D721Med (cell line): ENCODE measurements at places on chromosomes 13 and 19.

DNA sequence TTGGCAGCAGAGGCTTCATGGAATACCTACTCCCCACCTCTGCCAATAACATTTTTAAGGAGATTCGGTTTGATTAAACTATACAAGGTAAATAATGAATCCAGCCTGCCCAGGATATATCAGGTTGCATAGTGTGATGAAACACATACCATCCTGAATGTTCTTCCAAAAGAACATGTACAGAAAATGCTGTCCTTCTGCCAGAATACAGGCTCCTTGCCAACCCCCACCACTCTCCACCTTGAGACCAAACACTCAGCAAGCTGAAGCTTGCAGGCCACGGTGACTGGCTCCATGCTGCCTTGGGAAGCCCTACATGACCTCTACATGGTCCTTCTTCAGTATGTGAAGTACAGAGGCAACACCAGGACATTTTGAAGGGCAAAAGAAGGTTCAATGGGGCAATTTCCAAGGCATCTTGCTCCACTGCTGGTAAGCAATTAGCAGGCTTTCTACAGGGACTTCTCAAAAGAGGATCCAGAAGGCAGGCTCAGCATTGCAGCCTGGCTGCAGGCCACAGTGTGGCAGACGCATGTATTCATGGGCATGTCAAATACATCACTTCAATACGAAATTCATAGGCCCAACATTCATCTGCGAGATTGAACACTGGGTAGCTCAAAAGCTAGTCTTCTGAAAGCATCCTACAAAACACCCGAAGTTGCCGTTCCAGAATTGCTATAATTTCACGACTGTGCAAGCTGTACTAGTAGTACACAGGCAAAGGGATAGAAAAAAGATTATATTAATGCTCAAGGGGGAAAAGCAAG is 62.4 kb upstream of the SERP2 start:
- no peak for DNase-seq

GRCh38 chr13:95117092-95117491 is 184.2 kb downstream of the ABCC4 start:
- no peak for DNase-seq

DNA sequence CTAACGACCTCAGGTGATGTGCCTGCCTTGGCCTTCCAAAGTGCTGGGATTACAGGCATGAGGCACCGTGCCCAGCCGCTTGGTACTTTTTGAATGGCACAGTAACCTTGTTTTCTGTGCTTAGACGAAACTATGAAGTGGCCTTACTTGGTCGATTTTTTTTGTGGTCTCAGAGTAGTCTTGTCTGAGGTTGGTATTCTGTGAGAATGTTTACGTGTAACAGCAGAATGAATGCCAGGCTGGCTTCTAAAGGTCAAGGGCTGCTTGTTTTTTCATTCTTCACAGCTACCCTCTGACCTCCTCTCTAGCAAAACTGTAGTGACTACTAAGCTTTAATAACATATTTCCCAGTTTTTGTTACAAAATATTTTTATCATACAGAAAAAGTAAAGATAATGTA is 313.3 kb downstream of the GPC6 start:
- DNase-seq: no peak

DNA sequence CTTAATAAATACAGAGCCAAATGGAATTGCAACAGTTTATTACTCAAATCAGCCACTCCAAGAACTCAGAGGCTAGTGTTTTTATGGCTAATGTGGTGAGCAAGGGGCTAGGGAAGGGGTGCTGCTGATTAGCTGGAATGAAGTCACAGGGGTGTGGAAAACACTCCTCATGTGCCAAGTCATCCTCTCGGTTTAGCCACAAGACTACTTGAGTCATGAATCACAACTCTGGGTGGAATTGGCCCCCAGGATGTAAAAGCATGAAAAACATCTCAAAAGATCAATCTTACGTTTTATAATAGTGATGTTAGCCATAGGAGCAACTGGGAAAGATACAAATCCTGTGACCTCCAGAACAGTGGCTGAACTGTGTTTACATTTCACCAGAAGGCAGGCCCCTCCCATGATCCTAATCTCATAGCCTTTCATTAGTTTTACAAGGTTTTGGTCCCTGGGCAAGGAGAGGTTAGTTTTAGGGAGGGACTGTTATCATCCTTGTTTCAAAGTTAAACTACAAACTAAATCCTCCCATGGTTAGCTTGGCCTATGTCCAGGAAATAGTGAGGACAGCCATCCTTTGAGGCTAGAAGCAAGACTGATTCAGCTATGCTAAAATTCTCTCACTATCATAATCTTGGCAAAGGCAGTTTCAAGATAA is 2020.1 kb upstream of the PCDH20 start:
- no peak for DNase-seq

DNA sequence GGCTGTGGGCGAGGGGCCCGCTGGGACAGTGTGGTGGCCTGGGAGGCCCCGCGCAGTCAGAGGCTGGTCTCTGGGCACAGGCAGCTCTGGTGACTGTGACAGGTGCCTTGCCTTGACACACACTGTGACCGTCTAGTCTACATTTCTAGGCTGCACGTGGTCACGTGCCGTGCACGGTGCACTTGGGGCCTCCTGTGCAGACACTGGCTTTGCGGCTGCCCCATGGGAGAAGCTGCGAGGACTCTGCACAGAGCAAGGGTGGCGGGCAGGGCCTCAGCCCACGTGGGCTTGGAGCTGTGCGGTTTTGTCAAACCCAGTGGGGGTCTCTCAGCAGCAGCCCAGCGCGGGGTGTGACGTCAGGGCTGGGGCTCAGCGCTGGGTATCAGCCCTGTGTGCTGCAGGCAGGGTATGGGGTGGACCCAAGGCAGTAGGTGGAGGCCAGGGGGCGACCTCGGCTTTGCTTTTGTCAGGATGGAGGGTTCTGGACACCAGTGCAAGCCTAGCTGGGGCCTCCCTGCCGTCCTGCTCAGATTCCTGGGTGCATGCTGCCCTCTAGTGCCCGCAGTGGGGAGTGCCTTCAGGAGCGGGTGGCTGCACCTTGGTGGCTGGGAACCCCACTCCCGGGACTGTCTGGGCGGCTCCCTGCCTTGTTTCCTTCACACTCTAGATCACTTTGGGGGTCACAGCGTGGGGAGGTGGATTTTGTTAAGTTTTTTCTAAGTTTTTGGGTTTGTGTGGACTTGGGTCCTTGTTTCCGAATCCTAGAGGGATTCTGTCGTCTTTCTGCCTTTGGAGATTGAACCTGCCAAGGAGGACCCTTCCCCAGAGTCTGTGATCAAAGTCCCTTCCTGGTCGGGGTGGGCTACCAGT is 62.6 kb downstream of the KDM4B start:
- peak; percentile 90 for DNase-seq

DNA sequence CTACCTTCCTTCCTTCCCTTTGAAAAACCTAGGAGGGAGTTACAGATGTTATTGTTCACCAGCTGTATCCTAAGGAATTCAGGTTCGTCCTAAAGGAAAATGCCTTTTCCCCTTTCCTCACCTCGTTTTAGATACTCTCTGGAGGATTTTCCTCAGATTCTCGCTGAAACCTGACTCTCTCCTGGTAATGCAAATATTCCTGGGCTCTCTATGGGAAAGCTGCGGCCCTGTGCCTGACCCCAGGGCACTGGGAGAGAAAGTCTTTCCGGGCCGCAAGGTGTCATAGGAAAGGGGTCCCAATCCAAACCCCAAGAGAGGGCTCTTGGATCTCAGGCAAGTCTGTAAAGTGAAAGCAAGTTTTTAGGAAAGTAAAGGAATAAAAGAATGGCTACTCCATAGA is 13.1 kb upstream of the OR1M1 start:
- no peak for DNase-seq

- DNase-seq: peak; percentile 87
These were observed 54.0 kb downstream of the GNG7 start for GRCh38 chr19:2648528-2648937.

DNA sequence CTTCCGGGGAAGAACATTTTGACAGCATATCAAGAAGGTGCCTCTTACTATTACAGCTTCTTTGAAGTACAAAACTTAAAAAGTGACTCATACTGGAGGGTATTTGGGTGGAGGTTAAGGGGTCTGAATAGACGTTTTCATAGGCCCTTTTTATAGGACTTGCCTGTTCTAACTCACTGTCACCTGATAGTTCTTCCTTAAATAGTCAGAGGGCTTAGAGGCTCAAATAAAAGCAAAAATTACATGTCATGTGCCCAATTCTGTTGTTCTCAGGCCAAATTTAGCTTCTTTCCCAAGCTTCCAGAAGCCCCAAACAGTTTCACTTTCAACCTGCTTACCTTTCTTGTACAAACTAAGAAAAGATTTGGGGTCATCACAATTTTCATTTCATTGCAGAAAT is 16.1 kb upstream of the SLC46A3 start:
- DNase-seq: no peak

DNA sequence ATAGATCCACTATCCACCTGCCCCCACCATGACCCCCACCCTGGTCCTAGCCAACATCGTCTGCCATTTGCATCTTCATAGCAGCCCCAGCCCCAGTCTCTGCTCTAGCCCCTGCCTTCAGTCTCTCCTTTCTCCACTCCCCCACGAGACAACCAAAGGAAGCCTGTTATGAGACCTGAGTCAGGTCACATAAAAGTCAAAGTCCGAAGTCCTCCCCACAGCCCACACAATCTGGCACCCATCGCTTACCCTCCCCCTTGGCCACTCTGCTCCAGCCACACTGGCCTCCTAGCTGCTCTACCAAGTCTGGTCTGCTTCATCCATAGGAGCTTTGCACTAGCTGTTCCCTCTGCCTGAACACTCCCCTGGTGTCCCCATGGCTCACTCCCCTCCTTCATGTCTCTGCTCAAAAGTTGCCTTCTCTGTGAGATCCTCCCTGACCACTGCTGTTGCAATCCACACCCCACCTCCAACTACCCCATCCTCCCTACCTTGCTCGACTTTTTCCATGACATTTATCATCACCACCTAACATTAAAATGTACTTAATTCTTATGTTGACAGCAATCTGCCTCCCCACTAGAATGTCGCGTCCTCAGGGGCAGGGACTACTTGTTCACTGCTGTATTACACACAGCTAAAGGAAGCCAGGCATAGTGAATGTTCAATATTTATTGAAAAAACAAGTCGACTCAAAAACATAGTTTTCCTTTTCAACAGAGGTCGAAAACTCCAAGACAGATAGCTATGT is 1.2 kb upstream of the PLEKHG2 start:
- no peak for DNase-seq

- DNase-seq: peak; percentile 73
These were observed 15.4 kb downstream of the ANKRD24 start for GRCh38 chr19:4197625-4198466.

- DNase-seq: no peak
These were observed 4.9 kb upstream of the OR10H2 start for GRCh38 chr19:15722956-15723355.

- DNase-seq: no peak
These were observed 338.0 kb downstream of the TEX29 start for GRCh38 chr13:111658145-111659100.

DNA sequence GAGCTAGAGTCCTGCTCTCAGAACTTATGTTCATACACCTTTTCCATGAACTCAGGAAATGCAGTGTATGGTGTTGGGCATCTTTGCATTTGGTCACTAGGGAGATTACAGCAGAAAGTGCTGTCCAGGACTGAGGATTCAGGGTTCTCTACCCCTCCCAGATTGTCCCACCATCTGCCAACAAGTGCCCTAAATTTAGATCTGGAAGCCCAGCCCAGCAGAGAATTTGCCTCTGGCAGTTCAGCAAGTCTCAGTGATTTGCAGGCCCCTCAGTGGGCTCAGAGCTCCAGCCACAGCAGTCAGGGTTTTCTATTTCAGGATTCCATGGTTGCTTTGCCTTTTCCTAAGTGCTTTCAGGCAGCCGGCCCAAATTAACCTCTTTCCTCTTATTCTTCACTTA is 23.4 kb downstream of the CNFN start:
- DNase-seq: no peak

- DNase-seq: no peak
These were observed 40.9 kb upstream of the PSG9 start for GRCh38 chr19:43310221-43310620.

GRCh38 chr13:52070929-52071523 is 46.5 kb downstream of the UTP14C start:
- no peak for DNase-seq

GRCh38 chr19:45990113-45990728 is 5.0 kb upstream of the CCDC61 start:
- no peak for DNase-seq

DNA sequence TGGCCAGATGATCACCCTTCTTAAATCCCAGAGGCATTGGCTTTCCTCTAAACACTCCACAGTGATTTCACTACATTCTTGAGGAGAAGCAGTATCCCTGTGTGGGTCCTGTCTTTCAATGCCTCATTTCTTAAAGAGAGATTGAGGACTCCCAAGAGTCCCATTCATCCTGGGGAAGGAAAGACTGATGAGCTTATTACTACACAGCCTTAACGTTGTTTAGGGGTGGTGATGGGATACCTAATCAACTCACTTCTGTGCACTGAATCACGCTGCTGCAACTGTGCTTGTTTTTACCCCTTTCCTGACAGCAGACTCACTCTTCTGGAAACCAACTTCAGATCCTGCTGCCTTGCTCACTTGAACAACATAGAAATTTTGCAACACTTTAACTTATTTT is 203.1 kb downstream of the RGCC start:
- no peak for DNase-seq

- DNase-seq: no peak
These were observed 194.8 kb downstream of the TEX29 start for GRCh38 chr13:111515307-111515617.

GRCh38 chr19:46630586-46631205 is 5.3 kb downstream of the GNG8 start:
- no peak for DNase-seq

- DNase-seq: no peak
These were observed 66.9 kb downstream of the KLF2 start for GRCh38 chr19:16391301-16392055.

- DNase-seq: no peak
These were observed 2.7 kb upstream of the ELAVL3 start for GRCh38 chr19:11483366-11484111.

GRCh38 chr13:89923736-89924135 is 1423.8 kb upstream of the MIR17HG start:
- DNase-seq: no peak

DNA sequence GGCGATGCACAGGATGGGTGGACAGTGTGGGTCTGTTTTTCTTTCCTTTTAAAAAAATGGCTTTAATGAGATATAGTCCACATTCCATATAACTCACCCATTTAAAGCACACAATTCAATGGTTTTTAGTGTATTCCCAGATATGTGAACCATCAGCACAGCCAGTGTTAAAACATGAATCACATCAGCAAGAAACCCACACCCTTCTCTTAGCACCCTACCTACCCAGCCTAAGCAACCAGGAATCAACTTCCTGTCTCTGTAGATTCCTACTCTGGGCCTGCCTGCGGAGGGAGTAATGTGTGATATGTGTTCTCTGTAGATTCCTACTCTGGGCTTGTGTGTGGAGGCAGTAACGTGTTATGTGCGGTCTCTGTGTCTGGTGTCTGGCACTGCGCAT is 11.9 kb downstream of the TMEM255B start:
- DNase-seq: no peak

DNA sequence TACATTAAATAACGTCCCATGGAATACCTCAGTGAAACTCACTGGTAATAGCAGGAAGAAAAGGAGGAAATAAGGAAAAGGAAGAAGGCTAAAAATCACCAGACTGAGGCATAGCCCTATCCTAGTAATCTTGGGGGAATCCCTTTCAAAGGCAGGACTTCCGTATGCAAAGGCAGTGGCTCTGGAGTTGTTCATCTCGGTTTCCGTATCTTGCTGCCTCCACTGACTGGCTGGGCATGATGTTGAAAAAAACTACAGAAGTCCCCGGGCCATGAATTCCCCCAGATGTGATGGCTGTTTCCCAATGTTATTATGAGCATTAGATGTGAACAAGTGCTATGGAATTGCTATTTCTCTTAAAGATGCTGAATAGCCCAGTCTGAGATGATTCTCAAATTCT is 5.5 kb downstream of the FPR2 start:
- no peak for DNase-seq
